Chondrocyte (in vitro differentiated cells): ENCODE measurements at places on chromosomes 5 and 9. TPM values are rescaled to one million over a fixed set of nuclear protein-coding genes. Genes with fewer than 3 reads are reported as not detected.

GRCh38 chr9:83975300-83975699 is 4.7 kb downstream of the HNRNPK start:
- peak overlapping the region; percentile 28 for H3K4me3 ChIP-seq
- H3K27me3 ChIP-seq = no peaks in the 10 kb centered on the region
- H3K4me1 ChIP-seq = peaks cover 45% of the 10 kb centered on the region
- H3K36me3 ChIP-seq = peaks cover 61% of the 10 kb centered on the region
- peak overlapping the region; percentile 76 for H3K27ac ChIP-seq
- DNase-seq = no peak

GRCh38 chr5:100432741-100433140 is 102.4 kb upstream of the FAM174A start:
- no peaks in the 10 kb centered on the region for H3K4me1 ChIP-seq
- no peak overlapping the region for H3K4me3 ChIP-seq
- peaks cover 11% of the 10 kb centered on the region for H3K27me3 ChIP-seq
- no peak overlapping the region for H3K27ac ChIP-seq
- H3K36me3 ChIP-seq = no peaks in the 10 kb centered on the region

DNA sequence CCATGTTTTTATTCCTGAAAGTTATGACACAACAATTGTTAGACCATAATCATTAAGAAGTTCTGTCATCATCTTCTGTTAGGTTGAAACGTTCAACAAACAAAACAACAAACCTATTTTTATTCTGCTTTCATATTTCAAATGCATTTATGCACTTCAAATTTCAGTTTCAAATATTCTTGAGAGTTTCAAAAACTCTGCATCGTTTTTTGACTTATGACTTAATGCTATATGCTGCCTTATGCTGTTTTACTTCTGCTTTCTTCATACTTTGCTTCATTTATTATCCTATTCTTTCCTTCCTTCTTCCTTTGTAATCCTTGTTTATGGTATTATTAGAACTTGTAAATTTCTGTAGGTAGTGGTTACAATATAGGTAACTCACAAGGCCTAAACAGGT is 95.0 kb downstream of the PCSK1 start:
- peak overlapping the region; percentile 74 for H3K27ac ChIP-seq
- H3K4me1 ChIP-seq = peaks cover 28% of the 10 kb centered on the region
- H3K36me3 ChIP-seq = no peaks in the 10 kb centered on the region
- DNase-seq = no peak
- H3K27me3 ChIP-seq = no peaks in the 10 kb centered on the region

DNA sequence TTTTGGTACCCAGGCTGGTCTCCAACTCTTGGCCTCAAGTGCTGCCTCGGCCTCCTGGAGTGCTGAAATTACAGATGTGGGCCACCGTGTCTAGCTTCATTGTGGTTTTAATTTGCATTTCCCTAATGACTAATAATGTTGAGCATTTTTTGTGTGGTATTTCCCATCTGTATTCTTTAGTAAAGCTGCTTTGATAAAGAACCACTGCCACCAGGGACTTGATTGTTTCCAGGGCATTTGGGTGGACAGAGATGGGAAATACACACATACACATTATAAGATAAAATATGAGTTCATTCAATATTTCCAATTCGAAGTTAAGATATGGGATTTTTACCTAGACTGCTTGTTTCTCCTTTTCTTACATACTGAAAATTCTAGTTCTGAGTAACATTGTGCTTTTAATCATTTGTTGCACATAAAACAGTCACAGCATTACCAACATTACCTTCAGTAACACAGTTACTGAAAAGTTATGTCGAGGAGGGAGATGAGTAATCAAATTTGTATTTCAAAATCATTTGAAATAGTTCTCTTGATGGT is 28.9 kb downstream of the HABP4 start:
- H3K36me3 ChIP-seq = peaks cover 10% of the 10 kb centered on the region
- no peaks in the 10 kb centered on the region for H3K27me3 ChIP-seq
- no peak overlapping the region for H3K4me3 ChIP-seq
- peaks cover 22% of the 10 kb centered on the region for H3K4me1 ChIP-seq

DNA sequence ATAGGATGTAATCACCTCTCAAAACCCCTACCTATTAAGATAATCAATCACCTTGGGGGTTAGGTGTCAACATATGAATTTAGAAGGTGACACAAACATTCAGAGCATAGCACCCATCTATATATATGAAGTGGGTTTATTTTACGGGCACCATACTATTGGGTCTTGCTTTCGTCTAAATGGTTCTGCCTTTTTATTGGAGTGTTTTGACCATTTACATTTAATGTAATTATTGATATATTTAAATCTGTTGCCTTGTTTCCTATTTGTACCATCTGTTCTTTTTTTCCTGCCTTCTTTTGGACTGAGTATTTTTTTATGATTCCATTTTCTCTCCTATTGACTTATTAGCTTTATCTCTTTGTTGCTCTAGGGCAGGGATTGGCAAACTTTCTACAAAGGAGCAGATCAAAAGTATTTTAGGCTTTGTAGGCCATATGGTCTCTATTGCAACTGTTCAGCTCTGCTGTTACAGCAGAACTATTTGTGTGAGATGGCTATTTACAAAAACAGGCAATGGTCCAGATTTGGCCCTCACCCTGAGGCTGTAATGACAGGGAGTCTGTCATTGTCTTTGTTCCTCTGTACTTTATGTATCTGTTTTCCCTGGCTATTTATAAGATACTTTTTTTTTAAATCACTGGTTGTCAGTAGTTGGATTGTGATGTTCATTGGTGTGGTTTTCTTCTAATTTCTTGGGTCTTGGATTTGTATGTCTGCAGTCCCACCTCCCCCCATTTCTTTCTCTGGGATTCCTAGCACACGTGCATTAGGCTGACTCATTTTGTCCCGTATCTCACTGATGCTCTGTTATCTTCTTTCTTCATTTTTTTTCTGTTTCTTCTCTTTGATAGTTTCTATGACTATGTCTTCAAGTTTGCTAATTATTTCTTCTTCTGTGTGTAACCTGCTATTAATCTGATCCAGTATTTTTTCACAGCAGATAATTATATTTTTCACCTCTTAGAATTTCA is 127.1 kb downstream of the DAB2IP start:
- H3K27ac ChIP-seq = no peak overlapping the region
- H3K4me3 ChIP-seq = no peak overlapping the region
- H3K27me3 ChIP-seq = no peaks in the 10 kb centered on the region
- H3K4me1 ChIP-seq = peaks cover 21% of the 10 kb centered on the region
- DNase-seq = no peak

DNA sequence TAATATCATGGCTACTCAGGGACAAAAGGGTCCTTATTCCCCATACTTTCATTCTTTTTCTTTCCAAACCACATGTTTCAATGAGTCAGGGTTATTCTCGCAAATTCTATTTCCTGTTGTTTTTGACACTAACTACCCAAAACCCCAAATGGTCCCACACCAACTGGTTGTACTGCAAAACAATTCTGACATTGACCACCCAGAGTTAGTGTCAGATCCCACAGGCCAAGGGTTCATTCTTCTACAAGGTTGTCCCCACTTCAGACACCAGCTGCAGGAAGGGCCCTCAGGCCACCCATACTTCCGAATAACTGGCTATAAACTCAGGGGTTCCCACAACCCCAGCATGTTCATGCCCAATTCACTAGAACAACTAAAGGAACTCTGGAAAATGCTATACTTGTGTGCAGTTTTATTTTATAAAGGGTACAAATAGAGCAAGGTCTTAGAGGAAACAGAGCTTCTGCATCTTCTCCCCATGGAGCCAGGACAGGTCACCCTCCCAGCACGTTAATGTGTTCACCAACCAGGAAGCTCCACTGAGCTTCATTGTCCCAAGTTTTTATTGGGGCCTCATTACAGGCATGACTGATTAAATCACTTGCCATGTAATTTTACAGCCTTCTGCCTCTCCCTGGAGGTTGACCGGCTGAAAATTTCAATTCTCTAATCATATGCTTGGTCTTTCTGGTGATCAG is 334.8 kb downstream of the DRD1 start:
- no peak overlapping the region for H3K4me3 ChIP-seq
- H3K4me1 ChIP-seq = no peaks in the 10 kb centered on the region
- H3K27ac ChIP-seq = no peak overlapping the region
- H3K27me3 ChIP-seq = no peaks in the 10 kb centered on the region
- no peaks in the 10 kb centered on the region for H3K36me3 ChIP-seq

DNA sequence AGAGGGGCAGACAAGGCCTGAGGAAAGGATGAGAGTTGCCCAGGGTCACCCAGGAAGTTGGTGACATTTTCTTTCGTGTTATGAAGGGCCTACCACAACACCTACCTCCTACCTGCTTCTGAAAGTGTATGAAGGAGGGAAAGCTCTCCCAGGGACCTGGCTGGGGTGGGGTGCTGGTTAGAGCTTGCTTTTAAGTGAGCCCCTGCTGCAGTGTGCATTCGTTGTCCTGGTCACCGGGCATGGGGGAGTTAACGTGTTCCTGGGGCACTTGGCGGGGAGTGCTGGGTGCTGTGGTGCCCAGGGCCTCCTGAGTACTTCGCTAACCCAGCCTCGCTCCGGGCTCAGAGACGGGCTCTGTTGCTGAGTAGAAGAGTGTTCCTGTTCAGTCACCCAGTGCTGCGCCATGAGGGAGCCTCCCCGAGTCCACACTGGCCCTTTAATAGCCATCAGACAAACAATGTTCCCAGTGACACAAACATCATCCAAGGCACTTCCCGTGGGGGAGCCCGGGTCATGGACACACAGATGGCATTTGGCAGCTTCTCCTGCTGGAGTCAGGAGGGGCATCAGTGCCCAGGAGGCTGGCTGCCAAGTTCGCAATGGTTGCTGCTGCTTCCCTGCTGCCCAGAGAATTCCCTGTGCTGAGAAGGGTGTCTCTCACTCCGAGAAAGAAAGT is 85.7 kb downstream of the AMBP start:
- H3K4me3 ChIP-seq = no peak overlapping the region
- H3K27ac ChIP-seq = no peak overlapping the region
- peaks cover 40% of the 10 kb centered on the region for H3K4me1 ChIP-seq
- DNase-seq = no peak
- peaks cover 23% of the 10 kb centered on the region for H3K36me3 ChIP-seq

GRCh38 chr5:176609724-176610434 is at the start of gene GPRIN1:
GPRIN1 (minus strand) TSS chr5:176610156; CDS start chr5:176599834, 10,322 bp downstream.
- peaks cover 3% of the 10 kb centered on the region for H3K27me3 ChIP-seq
- DNase-seq = no peak
- H3K4me1 ChIP-seq = peaks cover 17% of the 10 kb centered on the region
- peak within 1 kb of the TSS; percentile 9 for H3K27ac ChIP-seq
- H3K4me3 ChIP-seq = peak within 1 kb of the TSS; percentile 86

DNA sequence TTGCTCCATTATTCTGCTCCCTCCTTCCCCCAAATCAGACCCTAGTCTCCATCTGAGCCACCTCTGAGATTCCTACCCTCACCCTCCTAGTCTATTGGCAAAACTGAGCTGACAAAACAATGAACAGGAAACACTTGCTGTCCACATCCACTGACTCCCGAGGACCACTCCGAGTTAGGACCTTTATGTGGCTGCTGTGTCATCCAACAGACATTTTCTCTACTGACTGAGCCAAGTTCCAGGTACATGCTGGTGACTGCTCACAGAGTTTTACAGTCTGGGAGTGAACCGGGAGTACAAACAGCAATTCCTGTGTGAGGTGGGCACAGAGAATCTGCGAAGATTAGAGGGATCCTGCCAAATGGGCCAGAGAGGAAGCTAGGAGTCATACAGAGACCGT is 39.2 kb downstream of the CFAP90 start:
- H3K4me3 ChIP-seq = no peak overlapping the region
- H3K4me1 ChIP-seq = no peaks in the 10 kb centered on the region
- H3K36me3 ChIP-seq = no peaks in the 10 kb centered on the region
- DNase-seq = no peak
- H3K27me3 ChIP-seq = peaks cover 31% of the 10 kb centered on the region
- H3K27ac ChIP-seq = no peak overlapping the region

DNA sequence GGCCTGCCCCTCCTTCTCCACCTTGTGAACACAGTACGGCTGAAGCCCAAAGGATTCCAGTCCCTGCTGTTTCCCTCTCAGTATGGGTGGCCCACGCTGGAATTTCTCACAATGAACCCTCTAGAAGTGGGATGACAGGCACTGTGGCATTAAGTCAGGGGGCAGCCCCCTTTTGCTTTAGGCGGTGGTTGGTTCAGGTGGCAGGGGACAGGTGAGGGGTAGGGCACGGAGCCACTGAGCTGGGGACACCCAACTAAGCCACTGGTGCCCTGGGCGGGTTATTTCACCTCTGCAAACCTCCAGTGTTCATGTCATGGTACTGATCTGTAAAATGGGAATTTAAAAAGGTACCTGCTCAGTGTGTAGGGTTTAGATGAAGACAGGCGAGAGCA is 7.6 kb downstream of the SPACA9 start:
- H3K27me3 ChIP-seq = no peaks in the 10 kb centered on the region
- no peak overlapping the region for H3K27ac ChIP-seq
- H3K36me3 ChIP-seq = no peaks in the 10 kb centered on the region
- no peak overlapping the region for H3K4me3 ChIP-seq
- no peak for DNase-seq

GRCh38 chr5:157750320-157750719 is 6.8 kb downstream of the LSM11 start:
- H3K4me1 ChIP-seq = peaks cover 37% of the 10 kb centered on the region
- H3K36me3 ChIP-seq = peaks cover 10% of the 10 kb centered on the region
- H3K27me3 ChIP-seq = no peaks in the 10 kb centered on the region
- no peak for DNase-seq
- H3K27ac ChIP-seq = peak overlapping the region; percentile 96
- peak overlapping the region; percentile 15 for H3K4me3 ChIP-seq

GRCh38 chr9:127651697-127652610 is 39.9 kb downstream of the STXBP1 start:
- H3K36me3 ChIP-seq = peaks cover 7% of the 10 kb centered on the region
- no peaks in the 10 kb centered on the region for H3K27me3 ChIP-seq

- no peak overlapping the region for H3K27ac ChIP-seq
- no peak for DNase-seq
- H3K4me3 ChIP-seq = no peak overlapping the region
- peaks cover 11% of the 10 kb centered on the region for H3K36me3 ChIP-seq
- no peaks in the 10 kb centered on the region for H3K27me3 ChIP-seq
These were observed 61.7 kb downstream of the JMY start for GRCh38 chr5:79297661-79298060.

GRCh38 chr9:24071091-24071490 is 245.1 kb upstream of the ELAVL2 start:
- no peaks in the 10 kb centered on the region for H3K4me1 ChIP-seq
- H3K27ac ChIP-seq = no peak overlapping the region
- H3K36me3 ChIP-seq = no peaks in the 10 kb centered on the region
- H3K27me3 ChIP-seq = no peaks in the 10 kb centered on the region
- no peak for DNase-seq
- H3K4me3 ChIP-seq = no peak overlapping the region

- peaks cover 45% of the 10 kb centered on the region for H3K4me1 ChIP-seq
- H3K27ac ChIP-seq = peak overlapping the region; percentile 100
- H3K36me3 ChIP-seq = peaks cover 2% of the 10 kb centered on the region
- no peaks in the 10 kb centered on the region for H3K27me3 ChIP-seq
These were observed 909 bp downstream of the AFF4 start for GRCh38 chr5:132962429-132963021.

Gene DBH
- not detected in 3 replicates for total RNA-seq

Gene CSF2
- total RNA-seq = not detected in 3 replicates

Gene CDH12
- not detected in 3 replicates for total RNA-seq

Gene CDH10
- total RNA-seq = not detected in 3 replicates

Gene PCDHB14
- total RNA-seq = 2.7 to 4.9 TPM (median 4.0 TPM) in 3 replicates

Gene TLX3
- total RNA-seq = not detected in 3 replicates
